ENCODE measurements at places on chromosomes 2 and 18.

DNA sequence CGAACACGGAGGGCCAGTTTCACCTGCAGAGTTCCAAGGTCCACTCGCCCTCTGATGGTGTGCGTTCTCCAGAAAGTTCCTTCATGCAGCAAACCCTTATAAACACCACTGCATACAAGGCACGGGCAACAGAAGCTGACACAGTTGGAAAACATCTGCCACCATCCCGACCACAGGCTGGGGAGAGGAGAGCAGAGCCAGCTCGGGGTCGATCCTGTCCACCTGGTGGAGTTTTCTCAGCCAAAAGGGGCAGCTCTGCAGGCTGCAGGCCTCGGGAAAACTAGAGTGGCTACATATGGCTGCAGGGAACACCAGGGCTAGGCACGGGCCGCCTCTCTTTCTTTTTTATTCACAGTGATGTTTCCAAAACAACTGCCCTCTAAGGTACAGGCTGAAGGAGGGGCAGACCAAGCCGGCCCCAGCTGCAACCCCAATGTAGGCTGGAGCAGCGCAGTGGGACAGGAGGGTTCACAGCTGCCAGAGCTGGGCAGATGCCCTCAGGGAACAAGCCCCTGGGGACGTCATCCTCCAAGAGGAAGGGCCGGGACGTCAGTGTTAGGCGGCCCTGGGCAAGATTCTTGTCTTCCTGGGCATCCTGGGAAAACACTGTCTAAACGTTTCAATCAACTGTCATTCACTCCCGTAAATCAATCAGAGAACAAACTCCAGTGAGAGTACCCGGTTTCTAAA, 274.7 kb downstream of the TWIST2 start:
- peak; percentile 41 for DNase-seq

DNA sequence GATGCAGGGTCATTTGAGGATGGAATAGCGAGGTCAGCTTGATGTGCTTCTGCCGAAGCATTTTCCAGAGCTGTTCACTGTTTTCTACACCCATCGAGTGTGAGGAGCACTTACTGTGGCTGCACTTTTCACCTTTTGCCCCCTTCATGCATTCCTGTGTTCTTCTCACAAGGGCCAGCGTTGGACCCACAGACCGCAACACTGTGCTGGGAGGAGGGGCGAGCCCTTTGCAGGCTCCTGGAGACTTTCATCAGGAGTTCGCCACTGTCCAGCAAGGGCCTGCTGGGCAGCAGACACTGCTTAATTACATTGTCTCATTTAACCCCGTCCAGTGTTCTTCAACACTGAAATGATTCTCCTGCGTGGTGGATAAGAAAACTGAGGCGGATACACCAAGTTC, 29.9 kb downstream of the CYP26B1 start:
- DNase-seq, result no peak

DNA sequence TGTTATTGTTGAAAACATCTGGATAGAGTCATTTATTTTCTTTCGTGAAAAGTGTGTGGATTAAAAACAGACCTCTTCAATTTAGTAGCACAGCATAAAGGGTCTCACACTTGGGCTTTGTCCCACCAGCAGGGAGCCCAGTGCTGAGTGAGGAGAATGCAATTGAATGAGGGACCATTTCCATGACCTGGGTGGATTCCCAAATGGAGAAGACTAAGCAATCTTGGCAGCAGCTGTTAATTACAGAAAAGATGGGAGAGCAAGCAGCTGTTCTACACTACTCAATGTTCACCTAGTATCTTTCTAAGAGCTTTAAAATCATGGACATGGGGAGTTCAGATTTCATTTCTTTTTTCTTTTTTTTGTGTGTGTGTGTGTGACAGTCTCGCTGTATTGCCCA, 121.8 kb upstream of the FN1 start:
- no peak for DNase-seq

- DNase-seq, result no peak
Observed at GRCh38 chr18:56165601-56166355, 472.6 kb downstream of the TXNL1 start.

GRCh38 chr2:24342110-24342910, 18.0 kb downstream of the ITSN2 start:
- DNase-seq, result no peak

DNA sequence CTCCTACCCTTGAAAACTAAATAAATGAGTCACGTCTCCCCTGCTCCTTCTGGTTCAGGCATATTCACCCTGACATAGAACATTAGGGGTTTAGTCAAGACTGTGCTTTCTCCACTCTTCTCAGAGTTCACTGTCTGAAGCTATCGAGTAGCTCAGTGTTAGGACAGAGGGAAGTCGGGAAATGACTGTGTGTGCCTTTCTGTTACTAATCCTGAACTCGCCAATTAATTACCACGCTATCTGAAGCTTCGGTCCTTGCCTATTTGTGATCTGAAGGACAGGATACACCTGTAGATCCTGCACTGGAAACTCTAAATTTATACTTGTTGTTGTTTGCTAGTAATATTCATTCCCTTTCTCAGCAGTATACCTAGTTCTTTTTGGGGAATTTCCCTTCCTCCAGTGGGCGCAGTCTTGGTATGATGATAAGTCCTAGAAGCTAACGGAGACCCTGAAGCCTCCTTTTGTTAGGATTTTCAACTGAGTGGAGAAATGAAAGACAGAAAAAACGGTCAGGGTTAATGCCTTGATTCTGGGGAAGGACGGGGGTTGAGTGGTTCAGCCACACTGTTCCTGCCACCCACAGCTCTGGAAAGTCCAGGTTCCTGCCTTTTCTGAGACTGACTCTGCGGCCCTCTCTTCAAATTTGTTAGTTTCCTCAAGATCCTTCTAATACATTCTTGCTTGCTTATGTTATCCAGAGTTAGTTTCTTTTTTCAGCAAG, 218.0 kb downstream of the DLGAP1 start:
- DNase-seq, result no peak

DNA sequence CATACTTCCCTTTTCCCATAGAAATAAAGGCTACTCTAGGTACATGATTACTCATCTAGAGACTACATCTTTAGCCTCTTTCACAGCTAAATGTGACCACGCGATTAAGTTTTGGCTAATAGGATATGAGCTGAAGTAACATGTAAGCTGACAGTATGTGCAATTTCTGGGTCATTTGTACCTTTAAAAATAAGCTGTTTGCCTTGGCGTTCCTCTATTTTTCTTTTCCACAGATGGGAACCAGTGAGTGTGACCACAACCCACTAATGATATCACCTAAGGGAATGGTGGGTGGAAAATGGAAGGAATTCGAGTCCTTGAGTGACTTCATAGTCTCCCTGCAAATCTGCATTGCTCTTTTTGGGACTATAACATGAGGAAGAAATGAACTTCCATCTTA, 11.7 kb upstream of the NABP1 start:
- DNase-seq, result no peak

DNA sequence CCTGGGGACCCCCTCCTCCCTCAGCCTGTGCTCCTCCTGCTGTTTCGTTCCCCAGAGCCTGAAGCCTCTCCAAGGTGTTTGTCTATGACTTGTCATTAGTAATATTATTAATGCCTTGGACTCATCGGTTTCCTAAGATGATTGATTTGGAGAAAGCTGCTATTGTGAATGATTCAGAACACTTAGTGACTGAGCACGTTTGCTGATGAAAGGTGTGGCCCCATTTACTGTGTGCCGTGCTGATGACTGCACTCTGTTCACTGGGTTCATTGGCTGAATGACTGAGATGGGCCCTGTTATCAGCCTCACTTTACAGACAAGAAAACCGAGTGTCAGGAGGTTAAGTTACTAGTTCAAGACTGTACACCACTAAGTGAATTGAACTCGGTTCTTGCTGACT, 111.4 kb downstream of the SPP2 start:
- DNase-seq, result no peak

DNA sequence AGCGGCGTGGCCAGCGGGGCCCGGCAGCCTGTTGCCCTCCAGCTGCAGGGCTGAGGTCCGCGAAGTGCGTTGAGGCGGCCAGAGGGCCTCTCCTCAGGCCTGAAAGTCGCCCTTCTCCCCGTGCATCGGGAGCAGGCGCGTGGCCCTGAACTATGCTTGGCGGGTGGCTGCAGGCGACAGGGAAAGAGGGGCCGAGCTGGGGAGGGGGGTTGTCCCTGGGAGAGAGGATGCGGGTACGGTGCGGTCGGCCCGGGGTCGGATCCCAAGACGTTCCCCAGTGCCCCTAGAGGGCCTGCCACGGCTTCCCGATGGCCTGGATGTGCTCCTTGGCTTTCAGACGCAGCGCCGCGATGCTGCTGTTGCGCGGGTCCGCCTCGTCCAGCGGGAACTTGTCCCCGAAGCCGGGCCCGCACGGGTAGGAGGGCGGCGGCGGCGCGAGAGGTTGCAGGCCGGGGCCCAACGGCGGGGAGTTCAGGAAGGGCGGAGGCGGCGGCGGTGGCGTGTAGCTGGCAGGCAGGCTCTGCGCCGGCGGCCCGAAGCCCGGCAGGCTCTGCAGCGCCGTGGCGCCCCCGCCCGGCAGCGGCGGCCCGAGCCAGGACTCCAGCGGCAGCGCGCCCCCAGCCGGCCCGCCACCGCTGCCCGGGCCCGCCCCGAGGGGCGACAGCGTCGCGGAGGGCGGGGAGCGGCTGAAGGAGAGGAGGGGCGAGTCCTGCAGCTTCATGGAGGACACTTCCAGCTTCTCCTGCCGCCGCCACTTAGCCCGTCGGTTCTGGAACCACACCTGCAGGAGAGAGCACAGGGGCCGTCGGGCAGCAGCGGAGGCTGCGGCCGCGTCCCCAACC, 4.3 kb downstream of the RAX start:
- peak; percentile 79 for DNase-seq

GRCh38 chr2:16318051-16318450, 347.6 kb downstream of the CYRIA start:
- DNase-seq, result no peak

- DNase-seq, result peak; percentile 57
Observed at GRCh38 chr2:112690853-112691401, 29.9 kb upstream of the NT5DC4 start.

- peak; percentile 92 for DNase-seq
Observed at GRCh38 chr2:235170536-235171521, 219.0 kb downstream of the SH3BP4 start.

DNA sequence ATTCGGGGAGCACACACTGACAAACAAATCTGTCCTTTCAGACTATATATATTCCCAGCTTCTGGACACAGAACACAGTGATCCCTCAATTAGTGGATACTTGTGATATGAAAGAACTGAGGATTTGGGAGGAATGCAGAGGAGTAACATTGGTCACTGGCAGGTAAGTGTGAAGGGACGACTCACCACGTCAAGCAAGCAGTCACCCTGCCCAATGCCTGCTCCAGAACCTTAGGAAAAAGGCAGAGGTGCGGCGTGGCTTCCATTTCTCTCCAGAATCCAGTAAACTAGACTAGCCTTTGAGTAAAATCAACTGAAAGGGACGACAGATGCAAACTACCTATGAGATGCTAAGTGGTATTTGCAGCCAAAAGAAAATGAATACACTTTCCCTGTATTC, 1.1 kb downstream of the CCDC93 start:
- DNase-seq, result peak; percentile 18

Measured in ELF-1 (cell line).